ENCODE measurements at places on chromosomes 7 and 10.
A peak's percentile ranks its signal among the peaks of the same experiment; 100 is the strongest.

GRCh38 chr10:60192946-60193345 is 196.7 kb downstream of the ANK3 start:
- no peak for DNase-seq

DNA sequence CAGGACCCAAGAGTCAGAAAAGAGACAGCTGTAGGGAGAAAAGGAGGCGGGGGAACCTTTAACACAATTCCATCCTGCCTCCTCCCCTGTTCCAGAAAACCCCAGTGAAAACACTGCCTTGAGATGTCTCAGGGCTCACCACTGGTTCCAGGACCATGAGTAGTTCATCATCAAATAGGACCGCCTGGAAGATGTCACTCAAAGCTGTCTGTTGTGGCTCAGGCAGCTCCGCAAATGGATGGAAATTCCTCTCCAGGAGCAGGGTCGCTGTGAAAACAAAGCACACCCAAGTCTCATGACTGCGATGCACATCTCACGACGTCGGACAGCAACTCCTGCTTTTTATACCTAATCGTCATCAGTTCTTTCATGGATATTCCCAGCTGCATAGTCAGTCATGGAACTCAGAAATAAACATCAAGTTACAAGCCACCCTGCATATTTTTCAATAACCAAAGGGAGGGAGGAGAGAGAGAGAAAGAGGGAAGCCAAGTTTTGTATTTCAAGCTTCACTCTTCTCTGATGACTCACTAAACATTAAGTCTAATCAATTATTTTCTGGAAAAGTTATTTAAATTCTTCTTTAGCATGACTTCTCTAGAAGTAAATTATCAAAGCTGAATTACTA is 49.2 kb downstream of the GSDME start:
- DNase-seq: no peak

- DNase-seq: no peak
Observed at GRCh38 chr10:9824631-9825071, 1193.0 kb upstream of the CELF2 start.

DNA sequence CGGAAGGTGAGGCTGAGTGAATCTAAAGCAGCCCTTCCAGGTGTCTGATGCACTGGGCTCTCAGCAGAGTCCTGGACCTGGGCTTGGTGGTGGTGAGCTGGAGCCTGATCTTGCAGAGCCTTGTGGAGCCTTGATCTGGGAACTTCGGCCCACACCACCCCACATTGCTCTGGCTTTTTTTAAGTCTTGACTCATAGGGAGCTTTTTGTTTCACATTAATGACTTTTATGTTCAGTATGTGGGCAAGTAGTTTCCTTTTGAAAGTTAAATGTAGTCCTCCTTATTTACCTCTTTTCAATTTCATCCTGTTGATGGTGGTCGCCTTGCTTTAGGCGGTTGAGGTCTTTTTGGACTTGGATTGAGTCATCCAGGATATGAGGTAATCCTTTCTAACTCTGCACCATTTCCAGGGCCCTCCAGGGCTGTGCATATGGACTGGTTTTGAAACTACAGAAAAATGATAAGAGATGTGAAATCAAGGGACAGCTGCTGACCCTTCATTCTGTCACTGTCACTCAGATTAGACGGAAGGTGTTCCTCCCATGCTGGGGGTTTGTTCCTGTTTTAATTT is 2.9 kb upstream of the NRAP start:
- no peak for DNase-seq

- DNase-seq: no peak
Observed at GRCh38 chr7:155594163-155594732, 47.9 kb upstream of the CNPY1 start.

DNA sequence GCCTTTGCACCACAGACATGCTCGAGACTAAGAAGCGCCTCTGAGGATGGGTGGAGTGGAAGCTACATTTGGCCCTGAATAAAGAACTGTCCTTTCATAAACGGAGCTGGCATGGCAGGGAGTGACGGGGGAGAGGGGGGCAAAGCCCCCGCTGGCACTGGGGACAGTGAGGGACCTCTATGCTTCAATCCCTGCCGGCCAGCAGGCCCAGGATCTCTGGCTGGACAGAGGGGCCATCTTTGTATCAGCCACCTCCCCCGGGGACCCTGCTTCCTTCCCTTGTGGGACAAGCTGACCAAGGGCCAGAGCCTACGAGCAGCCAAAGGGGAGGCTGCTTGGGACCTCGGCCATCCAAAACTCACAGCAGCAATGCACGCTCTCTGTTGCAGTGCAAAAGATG is 28.2 kb upstream of the ECHDC3 start:
- DNase-seq: peak; percentile 11

- DNase-seq: no peak
Observed at GRCh38 chr10:124745673-124746072, 1.5 kb upstream of the FAM53B start.

- DNase-seq: no peak
Observed at GRCh38 chr7:104914421-104914820, 99.6 kb upstream of the KMT2E start.

GRCh38 chr7:94492601-94493000 is 17.0 kb upstream of the CASD1 start:
- no peak for DNase-seq

GRCh38 chr7:137718355-137718754 is 128.4 kb downstream of the DGKI start:
- DNase-seq: no peak

- DNase-seq: no peak
Observed at GRCh38 chr7:108802650-108803049, 233.0 kb downstream of the DNAJB9 start.

DNA sequence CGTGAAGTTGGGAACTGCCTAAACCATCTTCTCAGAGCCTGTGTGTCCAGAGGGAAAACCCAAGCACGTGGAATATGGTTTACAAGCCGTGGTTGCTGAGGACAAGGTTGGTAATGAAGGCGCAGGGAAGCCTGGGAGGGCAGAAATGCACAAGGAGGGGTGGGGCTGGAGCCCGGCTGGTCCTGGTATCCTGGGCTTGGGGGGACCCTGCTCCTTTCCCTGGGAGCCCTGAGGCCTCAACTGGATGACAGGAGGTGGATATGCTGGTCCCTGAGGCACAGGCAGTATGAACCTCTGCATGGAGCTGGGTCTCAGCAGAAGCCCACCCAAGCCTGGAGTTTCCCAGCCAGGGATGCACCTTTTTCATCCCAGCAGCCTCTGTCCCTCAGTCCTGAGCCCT is 80.3 kb upstream of the RET start:
- DNase-seq: peak; percentile 11

GRCh38 chr7:117041007-117041406 is 87.7 kb downstream of the ST7 start:
- no peak for DNase-seq

DNA sequence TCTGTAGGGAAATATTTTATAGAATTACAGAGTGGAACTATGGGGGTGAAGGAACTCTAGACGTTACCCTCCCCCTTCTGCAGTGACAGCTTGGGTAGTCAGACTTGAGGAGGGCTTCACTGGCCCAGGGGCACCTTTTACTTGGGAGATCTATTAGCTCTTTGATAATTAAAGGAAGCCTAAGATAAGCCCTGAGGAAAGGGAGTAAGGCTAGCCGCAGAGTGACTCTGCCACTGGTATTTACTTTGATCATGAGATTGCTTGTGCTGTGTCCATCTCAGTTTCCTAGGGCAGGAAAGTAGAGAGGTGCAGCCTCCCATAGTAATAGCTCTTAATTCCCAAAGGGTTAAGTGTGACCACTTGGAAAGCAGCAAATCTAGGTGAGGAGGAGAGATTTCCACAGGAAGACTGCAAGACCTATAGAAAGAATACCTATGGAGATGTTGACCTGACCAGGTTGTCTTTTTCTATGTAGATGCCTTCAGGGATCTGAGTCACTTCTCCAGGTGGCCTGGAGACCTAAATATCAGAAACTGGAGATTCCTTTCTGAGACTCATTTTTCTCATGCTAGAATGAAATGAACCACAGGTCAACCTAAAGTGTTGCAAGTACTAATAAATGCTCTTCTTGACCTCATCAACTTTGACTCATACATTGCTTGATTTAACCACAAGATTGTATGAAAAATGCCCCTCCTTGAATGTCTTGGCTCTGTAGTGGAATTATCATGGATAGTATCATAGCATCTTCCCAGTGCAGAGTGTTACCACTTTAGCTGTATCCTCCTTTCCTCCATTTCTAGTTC is 447.3 kb upstream of the GHITM start:
- no peak for DNase-seq

GRCh38 chr7:40419806-40420205 is 285.0 kb downstream of the SUGCT start:
- DNase-seq: no peak

All from head of caudate nucleus (tissue), 42 donors.